Suppressor macrophage treated with lipopolysaccharide for 4 hours (primary cell): ENCODE measurements at places on chromosomes 7 and 10.

GRCh38 chr10:72276013-72276387 lies 2.3 kb downstream of the DDIT4 start:
- DNase-seq, result no peak

DNA sequence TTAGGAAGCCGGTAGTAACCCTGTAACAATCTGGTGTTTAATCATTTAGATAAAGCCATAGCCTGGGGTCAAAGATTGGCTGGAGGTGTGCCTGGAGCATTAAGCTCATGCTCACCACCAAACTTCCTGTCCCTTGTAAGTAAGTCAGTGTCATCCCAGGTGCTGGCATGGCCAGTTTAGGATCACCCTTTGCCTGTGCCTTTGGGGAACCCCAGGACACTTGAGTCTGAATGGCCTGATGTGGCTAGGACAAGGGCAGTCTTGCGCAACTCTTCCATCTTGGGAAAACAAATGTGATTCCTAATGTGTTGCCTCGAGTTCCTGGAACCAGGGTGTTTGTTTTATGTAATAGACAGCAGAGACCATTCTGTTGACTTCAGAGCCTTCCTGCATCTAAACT lies 154.8 kb downstream of the GRK5 start:
- no peak for DNase-seq

- DNase-seq, result no peak
These were observed 303.5 kb downstream of the BBS9 start for GRCh38 chr7:33432821-33433220.

GRCh38 chr7:101555921-101556275 lies 73.2 kb downstream of the MYL10 start:
- DNase-seq, result no peak

- no peak for DNase-seq
These were observed 198.2 kb downstream of the PON1 start for GRCh38 chr7:95126053-95126709.

DNA sequence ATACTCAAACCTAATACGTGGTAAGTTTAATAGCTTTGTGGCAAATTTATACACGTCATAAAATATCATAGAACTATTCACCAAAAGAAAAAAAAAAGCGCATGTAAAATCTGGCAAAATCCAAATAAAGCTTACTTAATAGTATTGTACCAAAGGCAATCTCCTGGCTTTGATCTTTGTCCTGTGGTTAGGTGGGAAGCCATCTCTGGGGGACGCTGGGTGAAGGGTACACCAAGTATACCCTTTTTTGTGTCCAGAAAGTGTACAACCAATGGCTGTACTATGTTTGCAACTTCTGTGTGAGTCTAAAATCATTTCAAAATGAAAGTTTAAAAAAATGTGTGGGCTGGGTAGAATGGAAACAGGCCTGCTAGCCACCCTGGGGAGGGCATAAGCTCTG lies 47.6 kb upstream of the ENO4 start:
- no peak for DNase-seq

GRCh38 chr10:46094931-46095750 lies 49.1 kb upstream of the MSMB start:
- DNase-seq, result no peak

GRCh38 chr7:16660702-16661464 lies 14.9 kb downstream of the BZW2 start:
- DNase-seq, result peak; percentile 60

DNA sequence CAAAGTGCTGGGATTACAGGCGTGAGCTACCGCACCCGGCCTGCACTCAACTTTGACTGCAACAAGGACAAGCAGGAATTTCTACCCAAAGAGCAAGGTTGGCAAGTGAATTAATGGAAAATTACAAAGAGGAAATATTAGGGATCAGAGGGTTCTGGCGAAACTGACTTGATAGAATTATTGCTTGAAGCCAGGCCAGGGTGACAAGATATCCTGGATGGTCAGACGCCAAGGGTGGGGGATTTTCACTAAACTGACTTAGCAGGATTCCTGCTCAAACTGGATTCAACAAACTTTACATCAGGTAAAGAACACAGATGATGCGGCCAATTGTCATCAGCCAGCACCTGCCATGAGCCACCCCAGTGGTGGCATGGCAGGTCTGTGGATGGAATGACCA lies 603.6 kb upstream of the MGMT start:
- no peak for DNase-seq

- DNase-seq, result peak; percentile 31
These were observed 74.5 kb upstream of the VKORC1L1 start for GRCh38 chr7:65798111-65799075.

DNA sequence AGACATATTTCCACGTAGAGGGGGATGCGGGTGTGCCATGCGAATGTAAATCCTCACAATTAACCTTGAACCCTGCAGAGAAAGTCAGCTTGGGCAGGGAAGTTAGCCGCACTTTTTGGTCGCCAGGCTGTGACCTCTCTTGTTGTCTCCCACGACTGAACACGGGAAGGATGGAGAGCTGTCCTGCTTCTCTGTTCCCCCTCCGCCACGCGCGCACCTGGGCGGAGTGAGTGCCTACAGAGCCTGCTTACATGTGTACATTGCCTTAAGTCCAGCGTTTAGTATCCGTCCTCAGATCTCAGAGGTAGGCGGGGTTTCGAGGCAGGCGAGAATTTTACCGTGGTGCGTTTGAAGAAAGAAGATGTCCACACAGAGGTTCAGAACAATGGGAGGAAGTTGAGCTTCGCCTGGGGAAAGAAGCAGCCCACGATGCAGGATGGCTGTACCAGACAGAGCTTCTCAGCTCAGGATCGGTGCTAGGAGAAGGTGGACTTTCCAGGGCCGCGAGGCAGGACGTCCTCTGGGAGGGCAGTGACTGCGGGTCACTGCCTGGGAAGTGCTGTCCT lies 482 bp upstream of the ERCC6 start:
- peak; percentile 13 for DNase-seq

DNA sequence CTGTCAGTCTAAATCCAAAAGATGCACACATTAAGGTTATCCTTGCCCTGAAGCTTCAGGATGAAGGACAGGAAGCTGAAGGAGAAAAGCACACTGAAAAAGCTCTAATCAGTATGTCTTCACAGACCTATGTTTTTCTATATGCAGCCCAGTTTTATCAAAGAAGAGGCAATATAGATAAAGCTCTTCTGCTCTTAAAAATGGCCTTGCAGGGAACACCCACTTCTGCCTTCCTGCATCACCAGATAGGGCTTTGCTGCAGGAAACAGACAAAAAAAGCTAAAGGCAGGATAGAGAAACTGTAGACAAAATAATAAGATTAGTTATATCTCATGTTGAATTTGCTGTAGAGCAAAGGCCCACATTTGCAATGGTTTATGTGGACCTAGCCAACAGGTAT lies 14.9 kb upstream of the IFIT1B start:
- no peak for DNase-seq

DNA sequence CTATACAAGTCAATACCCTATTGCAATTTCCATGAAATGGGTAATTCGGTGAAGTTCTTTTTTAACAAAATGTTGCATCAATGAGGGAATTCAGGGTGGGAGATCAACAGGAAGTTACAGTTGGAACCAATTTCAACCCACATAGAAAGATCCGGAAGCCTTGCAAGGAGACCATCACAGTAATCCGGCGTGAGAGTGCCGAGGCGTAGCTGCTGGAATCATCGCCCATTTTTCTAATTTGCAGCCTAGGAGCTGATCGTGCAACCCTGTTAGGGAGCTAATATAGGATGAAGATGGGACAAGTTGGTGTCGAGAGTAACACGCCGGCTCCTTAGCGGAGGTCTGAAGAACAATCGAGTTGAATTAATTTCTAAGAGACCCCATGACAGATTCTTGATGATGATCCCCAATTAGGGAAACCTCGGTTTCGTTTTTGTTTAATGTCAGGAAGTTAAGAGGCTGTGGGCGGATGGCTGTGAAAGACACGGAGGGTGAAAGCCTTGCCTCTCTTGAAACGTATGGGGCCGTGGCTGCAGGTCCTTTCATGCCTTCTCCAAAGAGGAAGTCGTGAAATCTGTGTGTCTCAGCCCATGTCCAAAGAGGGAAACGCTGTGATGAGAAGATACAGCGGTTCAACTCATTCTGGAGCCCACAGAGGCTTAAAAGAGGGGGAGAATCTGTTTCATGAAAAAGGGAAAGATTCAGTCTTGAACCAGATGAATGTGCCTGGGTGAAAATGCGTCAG lies 51.2 kb upstream of the CARD11 start:
- peak; percentile 85 for DNase-seq

- no peak for DNase-seq
These were observed 8.0 kb upstream of the PKD1L1 start for GRCh38 chr7:47956220-47956619.

GRCh38 chr10:58023341-58024073 lies 244.2 kb downstream of the IPMK start:
- no peak for DNase-seq

DNA sequence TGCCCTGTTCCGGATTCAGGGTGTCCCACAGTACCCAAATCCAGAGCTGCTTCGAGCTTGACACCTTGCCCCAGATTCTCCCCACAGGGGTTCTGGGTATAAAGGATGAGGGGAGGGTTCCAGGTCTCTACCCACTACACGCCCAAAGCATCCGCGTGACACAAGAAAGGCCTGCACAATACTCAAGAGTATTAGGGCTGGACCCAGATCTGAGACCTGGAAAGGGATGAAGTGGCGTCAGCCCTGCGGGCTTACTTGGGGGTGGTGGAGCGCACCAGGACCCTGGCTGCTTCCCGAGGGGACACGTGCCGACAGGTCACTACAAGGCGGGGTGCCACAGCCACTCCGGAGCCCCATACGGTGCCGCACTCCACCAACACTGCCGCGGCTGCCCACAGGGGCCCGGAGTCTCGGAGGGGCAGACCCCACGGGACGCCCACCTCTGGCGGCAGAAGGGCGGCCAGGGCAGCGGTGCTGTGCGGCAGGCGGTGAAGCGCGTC lies 1.3 kb downstream of the TYSND1 start:
- DNase-seq, result no peak

DNA sequence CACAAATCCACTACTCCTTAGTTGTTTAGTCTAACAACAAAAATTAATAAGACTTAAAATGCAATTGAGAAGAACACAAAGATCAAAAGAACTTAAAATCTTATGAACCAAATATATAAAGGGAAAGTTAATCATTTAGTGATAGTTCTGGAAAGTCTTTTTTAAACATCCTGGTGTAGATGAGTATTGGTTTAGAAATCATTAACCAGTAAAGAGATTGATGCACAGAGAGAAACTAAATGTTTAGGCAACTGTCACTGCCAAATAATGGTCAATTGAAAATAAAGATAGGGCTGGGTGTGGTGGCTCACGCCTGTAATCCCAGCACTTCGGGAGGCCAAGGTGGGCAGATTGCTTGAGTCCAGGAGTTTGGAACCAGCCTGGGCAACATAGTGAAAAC lies 44.9 kb downstream of the SP8 start:
- no peak for DNase-seq

DNA sequence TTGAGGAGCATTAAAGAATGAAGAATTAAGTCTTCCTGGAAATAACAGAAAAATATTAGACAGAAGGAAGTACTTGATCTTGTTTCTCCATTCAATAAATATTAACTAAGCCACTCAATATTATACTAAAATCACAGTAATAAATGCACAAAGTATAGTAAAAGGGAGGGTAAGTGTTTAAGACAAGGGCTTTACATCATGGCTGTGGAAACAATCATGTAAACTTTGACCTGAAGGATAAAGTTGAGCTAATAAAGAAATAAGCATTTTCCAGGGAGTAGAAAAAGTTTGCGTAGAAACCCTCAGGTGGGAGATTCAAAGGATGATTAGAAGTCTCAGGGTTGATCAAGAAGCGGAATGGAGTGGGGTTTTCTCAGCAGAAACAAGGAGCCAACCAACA lies 78.2 kb downstream of the SEMA3C start:
- DNase-seq, result no peak

DNA sequence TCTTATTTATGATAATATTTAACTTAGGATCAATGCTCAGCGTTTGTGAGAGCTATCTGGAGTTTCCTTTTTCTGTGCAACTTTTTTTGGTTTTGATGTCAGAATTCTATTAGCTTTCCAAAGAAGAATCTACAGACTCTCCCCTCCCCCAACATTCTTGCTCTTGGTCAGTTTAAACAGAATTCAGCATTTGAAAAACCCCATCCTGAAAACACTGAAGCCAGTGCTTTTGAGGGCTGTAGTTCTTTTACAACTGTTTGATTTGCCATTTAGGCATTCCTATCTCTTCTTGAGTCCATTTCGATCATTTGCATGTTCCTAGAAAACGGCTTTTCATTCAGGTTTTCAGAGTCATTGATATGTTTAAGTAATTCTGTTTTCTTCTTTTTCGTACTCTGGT lies 15.6 kb upstream of the CXCL12 start:
- no peak for DNase-seq

GRCh38 chr10:116632596-116633215 lies 12.0 kb downstream of the PNLIPRP2 start:
- DNase-seq, result no peak
